ENCODE measurements at places on chromosomes 1 and 21. TPM values are rescaled to one million over a fixed set of nuclear protein-coding genes. Genes with fewer than 3 reads are reported as not detected.

C1orf94 gene
- not detected for total RNA-seq

CD34 gene
- total RNA-seq = not detected

TGFB2 gene
- total RNA-seq = 2.1 TPM

RGS8 gene
- not detected for total RNA-seq

ADAMTSL4 gene
- 0.48 TPM for total RNA-seq

FAM177B gene
- not detected for total RNA-seq
